ENCODE measurements at places on chromosomes 1 and 21.

- DNase-seq = no peak
Measured at GRCh38 chr1:207336559-207337467, 15.3 kb downstream of the CD55 start.

DNA sequence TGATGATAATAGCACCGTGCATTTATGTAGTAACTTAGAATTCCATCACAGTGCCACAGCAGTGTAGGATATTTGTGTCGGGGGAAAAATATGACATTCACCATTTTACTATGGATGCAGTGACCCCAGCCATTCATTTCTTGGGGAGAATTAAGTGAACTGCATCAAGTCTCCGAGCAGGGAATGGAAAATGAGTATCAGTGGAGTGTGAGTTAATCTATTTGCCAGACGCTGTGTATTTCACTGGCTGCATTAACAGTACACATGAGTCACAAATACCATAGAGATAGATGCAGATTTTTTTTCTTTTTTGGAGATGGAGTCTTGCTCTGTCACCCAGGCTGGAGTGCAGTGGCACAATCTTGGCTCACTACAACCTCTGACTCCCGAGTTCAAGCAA is 33.8 kb upstream of the SLC45A1 start:
- DNase-seq = no peak

DNA sequence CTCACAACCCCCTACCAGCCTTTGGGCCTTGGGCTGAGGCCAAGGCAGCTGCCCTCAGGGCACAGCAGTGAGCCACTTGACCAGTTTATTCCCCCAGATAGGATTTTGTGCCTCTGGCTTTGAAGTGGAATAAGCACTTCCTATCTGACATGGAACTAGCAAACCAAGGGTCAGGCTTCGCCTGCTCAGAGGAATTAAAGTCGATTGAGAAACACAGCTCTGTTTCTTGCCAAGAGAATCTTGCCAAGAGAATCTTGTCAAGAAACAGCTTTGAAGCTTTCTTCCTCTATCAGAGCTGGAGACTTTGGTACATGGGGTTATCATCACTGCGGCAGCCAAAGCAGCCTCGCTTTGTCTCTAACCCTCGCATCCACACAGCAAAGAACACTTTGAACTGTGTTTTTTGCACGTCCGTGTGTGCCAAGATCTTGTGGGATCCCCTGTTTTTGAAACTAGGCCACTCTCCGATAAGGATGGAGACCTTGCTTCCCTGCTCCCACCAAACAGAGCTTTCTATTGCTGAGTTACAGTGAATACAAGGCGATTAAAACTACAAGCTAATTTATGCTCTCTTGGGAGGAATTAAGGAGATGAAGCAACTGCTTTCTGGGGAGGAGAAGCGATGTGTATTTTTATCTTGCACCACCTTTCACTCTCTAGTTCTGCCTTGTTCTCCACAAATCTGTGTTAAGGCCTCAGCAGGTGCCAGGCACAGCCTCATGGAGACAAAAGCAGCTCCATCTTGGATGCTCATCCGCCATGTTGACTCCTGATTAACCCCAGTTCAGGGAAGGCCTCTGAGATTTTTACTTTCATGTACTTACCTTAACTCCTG is 67.3 kb downstream of the RHOU start:
- no peak for DNase-seq

DNA sequence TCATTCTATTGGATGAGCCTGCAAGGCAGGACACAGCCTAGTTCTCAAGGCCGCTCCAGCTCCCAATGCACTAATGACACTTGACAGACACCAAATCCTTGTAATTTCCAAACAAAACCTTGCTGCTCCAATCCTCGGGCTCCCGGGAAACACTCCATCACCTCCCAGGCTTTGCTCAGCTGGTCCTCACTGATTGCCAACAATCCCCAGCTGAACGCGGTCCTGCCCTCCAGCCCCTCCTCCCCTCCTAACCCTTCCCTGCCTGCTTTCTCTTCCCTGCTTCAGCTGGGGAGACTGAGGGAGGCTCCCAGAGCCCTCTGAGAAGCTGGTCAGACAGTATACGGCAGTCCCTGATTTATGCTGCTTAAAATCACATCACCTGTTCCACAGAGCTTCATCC is 114.4 kb upstream of the TNR start:
- no peak for DNase-seq

- no peak for DNase-seq
Measured at GRCh38 chr21:36888466-36888865, 78.0 kb downstream of the HLCS start.

DNA sequence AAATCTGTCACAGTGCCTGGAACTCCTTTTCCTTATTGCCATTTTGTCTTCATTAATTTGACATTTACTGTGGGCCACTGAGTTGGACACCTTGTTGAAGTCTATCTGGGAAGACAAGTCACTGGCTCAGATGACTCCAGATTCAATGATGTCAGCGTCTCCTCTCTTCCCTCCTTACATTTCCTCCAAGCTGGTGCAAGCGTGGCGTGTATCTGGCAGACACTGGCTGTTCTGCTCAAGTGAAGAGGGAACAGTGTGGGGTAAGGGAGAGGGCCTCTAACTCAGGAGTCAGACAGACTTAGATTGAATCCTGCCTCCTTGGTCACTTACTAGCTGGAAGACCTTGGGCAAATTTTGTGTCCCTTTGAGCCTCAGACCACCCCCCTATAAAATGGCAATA is 8.7 kb upstream of the ZNF691 start:
- no peak for DNase-seq

- no peak for DNase-seq
Measured at GRCh38 chr1:184950227-184950626, 24.1 kb downstream of the NIBAN1 start.

- no peak for DNase-seq
Measured at GRCh38 chr1:223827193-223827663, 18.5 kb downstream of the TP53BP2 start.

- no peak for DNase-seq
Measured at GRCh38 chr1:246117066-246117791, 389.9 kb downstream of the SMYD3 start.

GRCh38 chr1:210882414-210883221 is 251.3 kb downstream of the KCNH1 start:
- no peak for DNase-seq

GRCh38 chr1:230807029-230807428 is 59.8 kb downstream of the CAPN9 start:
- peak; percentile 67 for DNase-seq

DNA sequence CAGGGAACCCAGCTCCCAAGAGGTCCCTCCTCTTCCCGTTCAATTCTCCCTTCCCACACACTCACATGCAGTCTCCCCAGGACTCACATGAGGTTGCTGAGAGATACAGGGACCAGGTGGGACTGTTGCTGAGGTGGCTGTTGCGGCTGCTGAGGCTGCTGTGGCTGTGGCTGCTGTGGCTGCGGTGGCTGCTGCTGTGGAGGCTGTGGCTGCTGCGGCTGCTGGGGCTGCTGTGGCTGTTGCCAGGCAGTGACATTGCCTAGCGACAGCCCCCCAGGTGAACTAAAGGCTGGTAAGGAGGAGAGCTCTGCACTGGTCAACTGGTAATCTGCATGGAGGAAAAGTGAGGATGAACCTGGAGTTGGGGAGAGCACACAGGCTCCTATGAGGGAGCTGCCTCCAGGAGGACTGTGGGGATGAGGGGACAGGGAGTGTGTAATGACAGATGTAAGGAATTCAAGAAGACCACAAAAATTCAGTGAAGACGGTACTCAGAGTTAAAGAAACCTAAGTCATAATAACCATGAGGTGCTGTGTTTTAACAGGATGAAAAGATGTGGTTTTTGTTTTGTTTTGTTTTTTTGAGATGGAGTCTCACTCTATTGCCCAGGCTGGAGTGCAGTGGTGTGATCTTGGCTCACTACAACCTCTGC is 31.8 kb downstream of the MEF2D start:
- no peak for DNase-seq

DNA sequence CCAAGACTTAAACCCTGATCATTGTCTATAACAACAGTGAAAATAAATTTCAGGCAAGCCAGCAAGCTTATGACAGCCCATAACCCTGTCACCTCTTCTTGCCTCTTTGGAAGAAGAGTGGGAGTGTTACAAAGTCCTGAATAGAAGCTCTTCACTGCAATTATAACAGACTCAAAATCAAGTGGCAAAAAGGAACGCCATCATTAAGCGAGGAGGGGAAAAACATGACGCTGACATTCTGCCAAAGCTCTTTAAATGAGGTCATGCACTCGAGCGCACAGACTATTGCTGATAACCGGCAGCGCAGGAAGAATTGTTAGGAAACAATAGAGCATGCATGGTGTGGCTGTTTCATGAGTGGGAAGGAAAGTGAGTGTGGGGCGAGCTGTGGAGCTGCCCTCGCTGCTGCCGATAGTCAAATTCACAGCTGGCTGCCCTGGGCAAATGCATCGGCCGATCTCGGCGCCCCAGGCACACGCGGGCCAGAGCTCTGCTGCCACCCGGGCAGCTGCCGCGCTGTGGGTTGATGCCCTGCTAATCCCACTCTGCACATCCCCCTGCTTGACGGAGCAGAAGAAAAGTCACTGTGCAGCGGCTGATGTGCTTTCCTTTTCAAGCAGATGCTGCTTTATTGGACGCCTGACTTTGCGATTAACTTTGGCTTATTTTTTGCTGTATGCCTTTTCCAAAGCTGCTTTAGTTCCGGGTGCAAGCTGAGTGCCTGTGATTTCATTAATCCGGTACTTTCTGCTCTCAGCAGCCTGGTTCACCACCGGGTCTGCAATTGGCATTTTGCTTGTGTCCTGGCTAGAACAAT is 102.4 kb upstream of the ST6GALNAC5 start:
- peak; percentile 9 for DNase-seq

DNA sequence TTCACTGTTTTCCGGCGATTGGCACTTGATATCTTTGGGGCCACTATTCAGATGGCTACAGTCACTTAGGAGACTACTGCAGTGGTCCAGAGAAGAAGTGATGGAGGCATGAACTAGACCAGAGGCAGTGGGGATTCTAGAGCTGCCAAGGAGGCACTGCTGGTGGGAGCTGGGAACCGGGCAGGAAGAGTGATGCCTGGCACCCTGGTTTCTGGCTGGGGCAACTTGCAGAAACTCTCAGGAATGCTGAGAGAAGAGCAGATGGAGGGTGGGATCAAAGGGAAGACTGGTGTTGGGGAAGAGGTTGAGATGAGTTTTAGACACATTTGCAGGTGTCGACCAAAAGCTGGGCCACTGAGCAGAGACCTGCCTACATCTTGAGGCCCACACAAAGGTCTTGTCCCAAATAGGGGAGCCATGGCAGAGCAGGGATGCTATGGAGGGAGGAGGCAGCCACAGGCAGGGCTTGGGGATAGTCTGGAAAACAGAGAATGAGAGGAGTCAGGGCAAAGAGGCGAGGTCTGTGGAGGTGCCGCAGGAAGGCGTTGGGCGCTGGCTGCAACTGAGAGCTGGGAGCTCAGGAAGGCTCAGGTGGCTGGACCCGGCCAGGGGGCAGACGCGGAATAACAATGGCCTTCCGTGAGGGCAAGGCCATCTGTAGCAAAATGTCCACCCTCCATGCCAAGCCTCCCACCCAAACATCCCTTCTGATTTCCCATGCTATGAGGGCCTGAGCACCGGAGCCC is 118.9 kb downstream of the TOMM20 start:
- DNase-seq = no peak

- no peak for DNase-seq
Measured at GRCh38 chr1:190963321-190963720, 485.7 kb upstream of the BRINP3 start.

DNA sequence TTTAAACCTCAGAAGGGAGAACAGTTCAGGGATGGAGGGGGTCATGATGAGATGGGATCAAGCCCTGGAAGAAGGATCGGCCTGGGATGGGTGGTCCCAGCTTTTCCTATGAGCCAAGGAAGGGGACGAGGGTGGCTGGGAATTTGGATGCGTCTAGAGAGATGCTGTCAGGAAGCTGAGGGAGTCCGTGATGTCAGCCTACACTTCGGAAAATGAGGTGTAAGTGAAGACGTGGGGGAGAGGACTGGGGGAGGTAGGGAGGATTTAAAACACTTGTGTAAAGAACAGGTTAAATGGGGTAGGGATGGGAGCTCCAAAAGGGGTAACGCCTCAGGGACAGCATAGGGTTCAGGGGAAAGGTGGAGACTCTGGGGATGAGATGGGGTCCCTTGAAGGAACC is 27.5 kb downstream of the DLGAP3 start:
- DNase-seq = no peak

GRCh38 chr1:56574794-56575193 is 4.6 kb downstream of the PLPP3 start:
- DNase-seq = no peak

GRCh38 chr1:67579623-67580394 is 105.2 kb upstream of the GADD45A start:
- no peak for DNase-seq

DNA sequence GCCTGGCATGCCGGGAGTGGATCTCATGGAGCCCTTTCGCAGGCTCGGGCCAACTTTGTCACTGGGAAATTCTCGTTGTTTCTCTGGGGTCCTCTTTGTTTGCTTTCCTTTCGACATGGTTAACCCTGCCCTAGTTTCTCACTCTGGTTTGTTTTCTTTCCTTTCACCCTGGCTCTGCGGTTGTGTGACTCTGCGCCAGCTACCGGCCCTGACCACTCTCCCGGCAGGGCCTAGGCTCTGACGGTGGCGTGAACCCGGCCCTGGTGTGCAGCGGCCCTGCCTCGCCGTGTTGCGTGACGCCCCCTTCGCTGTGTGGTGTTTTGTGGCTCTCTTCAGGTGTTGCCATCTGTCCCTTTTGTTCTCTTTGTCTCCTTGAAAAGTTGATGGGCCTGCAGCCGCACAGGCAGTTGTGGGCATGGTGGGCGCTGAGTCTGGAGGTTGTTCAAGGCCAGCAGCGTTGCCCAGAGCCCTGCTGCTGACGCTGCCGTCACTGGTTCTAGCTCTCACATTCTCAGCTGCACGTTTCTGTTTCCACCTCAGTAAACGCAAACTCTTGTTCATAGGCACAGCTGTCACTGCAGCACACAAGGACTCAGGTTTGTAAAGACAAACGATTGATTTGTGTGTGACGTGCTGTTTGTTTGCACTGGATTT is 64.6 kb upstream of the DIP2A start:
- peak; percentile 23 for DNase-seq

DNA sequence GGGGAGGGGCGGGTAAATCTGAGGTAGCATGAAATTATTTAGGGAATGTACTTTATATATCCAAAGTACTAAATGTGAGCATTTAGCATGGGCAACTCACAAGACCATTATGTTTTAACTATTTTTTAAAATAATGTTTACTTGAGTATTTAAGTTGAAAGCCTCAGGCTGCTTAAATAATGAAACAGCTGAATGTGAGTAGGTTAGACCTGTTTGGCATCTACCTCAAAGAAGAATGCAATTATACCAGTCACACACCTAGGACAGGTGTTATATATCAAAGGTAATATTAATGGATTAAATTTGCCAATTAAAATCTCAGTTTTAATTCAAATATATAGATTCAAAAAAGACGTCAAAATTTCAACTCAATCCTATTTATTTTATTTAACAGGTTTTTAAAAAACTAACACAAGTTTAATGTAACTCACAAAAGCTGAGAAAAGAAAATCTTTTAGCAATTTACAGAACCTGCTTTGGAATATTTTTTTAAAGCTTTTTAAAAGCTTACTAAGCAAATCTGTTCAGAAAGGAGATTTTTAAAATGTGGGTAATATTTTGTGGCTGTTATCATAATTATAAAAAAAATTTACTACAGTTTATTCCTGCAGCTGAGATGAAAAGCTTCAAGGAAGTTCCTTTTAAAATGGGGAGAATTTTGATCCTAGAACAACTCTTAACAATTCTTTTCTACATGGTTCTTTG is 104.6 kb upstream of the LBR start:
- no peak for DNase-seq

Measured in psoas muscle (tissue), 8 donors.